ENCODE measurements at places on chromosomes 5 and 9.

DNA sequence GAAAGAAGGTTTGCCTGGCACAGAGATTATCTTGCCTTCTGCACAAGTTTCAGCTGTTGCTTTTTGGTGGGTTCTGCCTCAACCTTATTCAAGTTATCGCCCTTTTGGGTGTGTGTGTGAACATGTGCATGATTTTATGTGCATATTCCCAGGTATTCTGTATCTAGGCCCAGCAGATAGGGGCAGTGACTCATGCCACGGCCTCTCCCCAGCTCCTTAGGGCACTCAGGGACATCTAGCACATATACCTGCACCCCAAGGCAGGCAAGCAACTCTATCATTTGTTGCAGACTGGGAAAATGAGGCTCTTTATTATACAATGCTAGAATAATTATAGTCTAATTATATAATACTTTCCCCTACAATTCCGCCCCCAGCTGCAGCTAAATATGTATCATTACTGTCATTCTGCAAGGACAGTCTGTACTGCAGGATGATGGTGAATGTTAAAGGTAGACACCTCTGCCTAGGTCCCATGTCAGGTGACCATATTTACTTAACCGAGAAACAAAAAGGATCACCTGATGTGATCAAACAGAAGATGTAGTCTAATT is 128.9 kb downstream of the PDE8B start:
- DNase-seq = no peak

DNA sequence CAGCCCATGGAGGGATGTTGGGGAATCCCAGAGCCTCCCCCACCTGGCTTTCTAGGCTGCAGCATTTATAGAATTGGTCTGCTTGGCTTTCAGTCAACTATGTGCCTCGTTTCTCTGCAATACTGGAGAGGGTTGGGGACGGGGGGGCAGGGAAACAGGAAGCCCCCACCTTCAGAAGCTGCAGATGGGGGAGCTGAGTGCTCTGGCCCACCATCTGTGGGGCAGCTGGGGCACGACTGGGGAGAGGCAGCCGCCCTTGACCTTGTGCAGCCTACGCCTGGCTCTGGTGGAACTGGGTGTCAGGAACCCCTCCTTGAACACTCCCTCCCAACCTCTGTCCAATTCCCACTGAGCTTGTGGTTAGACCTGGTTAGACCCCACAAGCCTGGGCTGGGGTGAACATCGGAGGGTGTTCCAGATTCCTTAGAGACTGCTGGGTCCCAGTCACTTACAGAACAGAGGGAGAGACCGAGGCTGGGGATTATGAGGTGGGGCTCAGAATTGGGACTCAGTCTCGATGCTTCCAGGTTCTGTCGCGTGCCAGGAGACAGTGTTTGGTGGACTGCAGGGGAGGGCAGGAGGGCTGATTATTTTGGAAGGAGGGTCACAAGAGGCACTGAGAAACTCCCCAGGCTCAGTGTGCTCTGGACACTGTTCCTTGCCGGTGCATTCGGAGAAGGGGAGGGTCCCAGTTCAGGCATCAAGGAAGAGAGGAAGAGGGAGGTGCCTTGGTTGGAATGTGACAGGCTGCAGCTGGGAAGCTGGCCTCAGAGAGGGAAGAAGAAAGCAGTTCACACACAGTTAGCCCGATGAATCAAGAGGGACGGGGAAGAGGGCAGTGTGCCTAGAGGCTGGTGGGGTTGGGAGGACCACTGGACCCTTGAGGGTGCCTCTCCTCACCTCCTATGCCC is 25.6 kb downstream of the COL27A1 start:
- DNase-seq = no peak

- DNase-seq = no peak
Measured at GRCh38 chr9:91783876-91784672, 166.0 kb downstream of the ROR2 start.

GRCh38 chr9:99445371-99445891 is 223.3 kb downstream of the SEC61B start:
- no peak for DNase-seq

- DNase-seq = no peak
Measured at GRCh38 chr9:118527261-118527660, 823.1 kb downstream of the TLR4 start.

GRCh38 chr5:100165309-100165708 is 369.9 kb upstream of the FAM174A start:
- DNase-seq = no peak

GRCh38 chr5:62521319-62521718 is 57.3 kb upstream of the LRRC70 start:
- no peak for DNase-seq

- DNase-seq = no peak
Measured at GRCh38 chr9:137221506-137222111, 431 bp downstream of the RNF208 start.

DNA sequence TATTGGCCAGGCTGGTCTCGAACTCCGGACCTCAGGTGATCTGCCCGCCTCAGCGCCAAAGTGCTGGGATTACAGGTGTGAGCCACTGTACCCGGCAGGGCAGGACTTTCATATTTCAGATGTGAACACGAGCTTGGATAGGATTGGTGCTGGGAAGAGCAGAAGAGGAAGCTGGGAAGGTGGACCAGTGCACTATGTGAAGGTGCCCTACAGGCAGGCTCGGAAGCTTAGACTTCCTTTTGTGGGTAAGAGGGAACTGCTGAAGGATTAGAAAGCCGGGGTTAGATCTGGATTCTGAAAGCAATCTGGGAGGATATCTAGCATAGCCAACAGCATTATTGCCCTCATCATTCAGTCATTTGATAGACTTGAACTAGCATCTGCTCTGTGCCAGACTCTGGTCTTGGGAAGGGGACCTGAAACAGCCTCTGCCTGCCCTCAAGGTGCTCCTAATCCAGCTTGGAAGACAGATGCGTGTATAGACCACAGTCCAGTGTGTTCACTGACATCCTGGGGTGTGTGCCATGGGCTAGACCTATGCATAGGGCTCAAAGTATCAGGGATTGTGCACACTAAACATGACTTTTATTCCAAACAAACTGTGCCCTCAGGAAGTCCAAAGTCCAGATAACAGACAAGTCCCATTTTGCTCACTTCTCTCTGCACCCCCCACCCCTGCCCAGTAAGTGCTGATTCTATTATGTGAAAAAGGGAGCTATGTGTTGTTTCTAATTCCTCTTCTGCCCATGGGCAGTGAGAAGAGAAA is 637 bp downstream of the CBY3 start:
- no peak for DNase-seq

DNA sequence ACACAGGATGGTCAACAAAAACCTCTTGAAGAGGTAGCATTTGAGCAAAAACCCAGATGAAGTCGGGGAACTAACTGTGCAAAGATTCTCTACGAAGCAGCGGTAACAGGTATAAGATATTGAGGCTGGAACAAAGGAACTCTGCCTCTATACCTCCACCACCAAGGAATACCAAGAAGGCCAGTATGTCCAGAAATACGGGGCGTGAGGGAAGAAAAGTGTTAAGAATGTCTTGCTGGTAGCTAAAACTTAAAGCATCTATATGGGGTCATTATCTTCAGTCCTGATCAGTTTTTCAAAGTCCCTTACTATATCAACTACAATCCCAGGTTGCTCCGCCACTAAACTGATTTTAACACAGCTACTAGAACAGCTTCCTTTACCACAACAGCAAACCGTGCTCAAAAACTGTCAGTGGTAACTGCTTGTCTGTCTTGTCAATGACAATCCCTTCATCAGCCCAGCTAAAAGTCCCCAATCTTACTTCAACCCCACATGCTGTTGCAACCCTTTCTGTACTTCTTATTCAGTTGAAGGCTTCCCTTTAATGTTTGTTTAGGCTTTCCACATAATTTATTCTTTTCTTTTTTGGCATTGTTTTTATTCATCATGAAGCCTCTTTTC is 9.4 kb downstream of the PAM start:
- no peak for DNase-seq

DNA sequence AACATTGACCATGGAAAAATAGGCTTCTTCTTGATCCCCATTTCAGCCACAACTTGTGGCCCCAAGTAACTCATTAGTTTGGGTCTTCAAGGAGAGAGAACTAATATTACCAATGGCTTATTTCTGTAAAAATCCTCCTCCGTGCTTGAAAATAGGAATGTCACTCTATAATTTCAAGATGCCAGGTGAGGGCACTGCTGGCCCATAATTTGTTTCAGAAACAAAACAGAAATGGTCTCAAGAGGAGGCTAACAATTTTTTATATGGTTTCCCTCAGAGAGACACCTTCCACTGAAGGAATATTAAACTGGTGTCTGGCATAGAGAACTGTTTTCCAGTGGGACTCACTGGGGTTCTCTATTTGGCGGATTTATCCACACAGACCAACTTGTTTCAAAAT is 437.0 kb upstream of the TRPC7 start:
- no peak for DNase-seq

- no peak for DNase-seq
Measured at GRCh38 chr9:121453232-121453892, 46.3 kb downstream of the GGTA1 start.

DNA sequence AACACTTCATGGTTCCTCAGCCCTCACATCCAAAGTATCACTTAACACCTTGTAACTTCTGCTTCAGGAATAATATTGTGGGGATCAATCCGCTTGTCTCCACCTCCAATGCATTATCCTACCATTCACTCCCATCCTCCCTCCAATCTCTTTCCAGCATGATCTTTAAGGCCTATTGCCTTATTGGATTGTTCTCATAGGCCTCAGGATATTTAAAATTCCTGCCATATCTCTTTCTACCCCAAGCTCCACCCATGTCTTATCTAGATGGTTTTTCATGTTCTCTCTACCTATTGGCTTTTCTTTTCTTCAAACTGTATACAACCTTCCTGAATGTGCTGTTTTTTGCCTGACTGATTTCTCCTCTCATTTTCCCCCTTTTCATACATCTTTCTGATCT is 7.2 kb downstream of the KDM4C start:
- DNase-seq = no peak

DNA sequence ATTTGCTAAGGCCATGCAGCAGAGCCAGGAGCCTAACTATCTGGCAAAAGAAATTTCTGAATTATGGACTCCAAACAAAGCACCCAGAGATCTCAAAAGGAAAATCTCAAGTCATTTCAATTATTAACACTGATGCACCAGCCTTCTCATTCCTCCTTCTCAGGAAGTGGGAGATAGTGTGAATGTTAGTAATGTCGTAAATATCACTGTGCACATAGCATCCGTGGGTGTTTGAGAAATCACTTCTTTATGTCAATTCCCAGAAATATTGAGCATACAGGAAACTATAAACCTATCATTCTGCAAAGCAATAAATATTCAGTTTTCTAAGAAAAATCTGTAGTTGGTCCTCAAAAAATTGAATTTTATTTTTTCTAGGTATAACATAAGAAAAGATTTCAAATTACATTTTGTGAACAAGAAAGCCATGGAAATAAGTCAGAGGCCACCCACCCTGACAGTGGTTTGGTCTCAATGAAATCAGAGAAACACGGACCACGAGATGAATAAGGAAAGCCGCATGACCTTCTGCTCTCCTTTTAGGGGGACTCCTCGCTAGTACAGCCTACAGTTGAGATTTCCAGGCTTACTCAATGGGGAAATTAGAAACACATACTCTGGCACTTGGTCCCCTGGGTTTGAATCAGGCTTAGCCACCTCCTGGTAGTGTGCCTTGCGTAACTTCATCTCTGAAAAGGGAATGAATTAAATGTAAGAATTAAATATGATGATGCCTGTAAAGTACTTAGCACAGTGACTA is 120.6 kb downstream of the DIRAS2 start:
- no peak for DNase-seq

DNA sequence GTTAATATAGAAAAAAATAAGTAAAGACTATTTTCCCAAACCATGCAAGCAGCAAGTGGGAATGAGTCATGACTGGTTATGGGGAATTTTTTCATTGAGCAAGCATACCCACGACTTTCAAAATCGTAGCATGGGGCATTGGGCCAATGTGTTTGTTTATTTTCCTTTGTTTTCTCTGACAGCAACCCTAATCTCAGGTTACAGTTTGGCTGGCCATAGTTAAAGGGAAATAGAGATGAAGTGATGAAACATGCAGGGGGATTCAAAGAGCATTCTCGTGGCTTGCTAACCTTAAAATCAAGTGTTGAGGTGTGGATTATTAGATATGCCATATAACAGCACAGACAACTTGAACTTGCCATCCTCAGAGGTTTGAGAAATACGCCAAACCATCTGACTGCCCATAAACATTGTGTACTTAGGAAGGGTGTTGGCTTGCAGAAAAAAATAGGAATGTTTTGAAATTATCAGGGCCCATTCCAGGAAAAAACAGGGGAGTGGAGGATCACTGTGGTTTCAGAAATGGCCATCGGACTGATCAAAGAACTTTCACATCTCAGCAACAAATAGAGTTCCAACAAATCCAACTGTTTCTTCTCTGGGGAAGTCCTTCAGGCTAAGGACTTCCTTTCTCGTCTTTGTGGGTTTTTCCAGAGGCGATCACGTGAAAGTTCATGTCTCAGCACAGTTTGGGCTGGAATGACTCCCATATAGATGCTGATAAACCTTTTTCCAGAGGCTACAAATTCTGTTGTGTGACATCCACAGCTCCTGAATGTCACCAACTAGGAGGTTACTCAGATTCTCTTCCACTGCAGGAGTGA is 259.1 kb downstream of the SYK start:
- no peak for DNase-seq

DNA sequence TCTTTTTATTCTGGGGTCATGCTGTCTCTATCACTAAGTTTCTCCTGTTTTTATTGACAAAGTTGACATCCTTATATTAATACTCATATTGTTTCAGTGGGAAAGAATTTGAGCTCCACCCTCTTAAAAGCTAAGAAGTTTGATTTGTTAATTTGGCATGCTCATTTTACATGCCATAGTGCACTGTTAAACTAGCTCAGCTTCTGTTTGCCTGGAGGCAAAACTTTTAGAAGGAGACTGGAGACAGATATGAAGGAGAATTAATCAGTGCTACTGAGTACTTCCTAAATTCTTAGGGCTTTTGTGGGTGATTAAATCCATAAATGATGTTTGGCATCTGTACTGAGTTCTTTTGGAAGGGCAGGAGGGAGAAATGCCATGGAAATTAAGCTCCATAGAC is 138.9 kb downstream of the NTRK2 start:
- DNase-seq = no peak

GRCh38 chr5:159576902-159577301 is 246.6 kb upstream of the IL12B start:
- no peak for DNase-seq

GRCh38 chr9:115073456-115073855 is 44.5 kb downstream of the TNC start:
- DNase-seq = no peak

DNA sequence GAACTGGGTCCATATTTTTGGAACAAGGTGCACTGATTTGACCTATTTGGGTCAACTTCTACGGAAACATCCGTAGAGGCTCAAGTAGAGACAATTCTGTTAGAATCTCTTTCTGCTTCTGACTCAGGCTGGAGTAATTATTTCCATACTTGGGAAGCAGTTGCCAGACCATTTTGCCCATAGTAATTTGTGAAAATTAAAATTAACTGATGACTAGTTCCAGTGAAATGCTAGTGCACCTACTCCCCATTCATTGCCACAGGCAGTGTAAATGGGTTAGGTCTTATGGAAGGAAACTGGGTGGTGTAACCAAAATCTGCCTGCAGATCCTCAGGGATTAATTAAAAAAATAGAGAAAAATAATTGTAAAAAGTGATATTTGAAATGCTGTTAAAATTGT is 201.1 kb downstream of the TENT4A start:
- no peak for DNase-seq

Measured in CD8-positive, alpha-beta T cell (primary cell).